ENCODE measurements at places on chromosomes 7 and 10.

DNA sequence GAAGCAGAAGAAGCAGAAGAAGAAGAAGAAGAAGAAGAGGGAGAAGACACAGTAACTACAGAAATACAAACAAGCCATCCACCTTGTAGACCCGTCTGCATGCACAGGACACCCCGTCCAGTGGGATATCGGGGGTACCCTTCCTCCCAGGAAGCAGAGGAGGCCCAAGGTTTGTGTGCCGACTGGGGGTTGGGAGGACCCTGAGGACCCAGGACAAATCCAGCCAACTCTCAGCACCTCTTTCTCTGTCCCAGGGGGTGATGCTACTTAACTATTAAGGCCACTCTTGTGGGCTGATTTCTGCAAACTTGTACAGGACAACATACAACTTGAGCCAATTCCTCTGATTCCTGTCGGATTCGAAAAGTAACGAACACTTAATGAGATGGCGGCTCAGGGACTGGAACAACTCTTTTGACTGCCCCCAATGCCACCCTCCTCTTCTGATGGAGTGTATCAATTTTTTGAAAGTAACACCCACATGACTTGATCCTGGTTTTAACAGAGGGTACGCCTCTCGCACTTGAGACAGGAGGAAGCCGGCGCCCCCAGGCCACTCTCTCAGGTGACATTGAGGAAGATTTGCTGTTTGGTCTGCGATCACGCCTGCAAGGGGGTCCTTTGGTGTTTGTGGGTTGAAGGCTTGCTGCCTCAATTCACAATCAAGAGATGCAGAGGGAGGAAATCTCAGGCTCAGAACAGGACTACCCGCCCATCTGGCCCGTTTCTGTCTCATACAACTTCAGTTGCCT is 192.6 kb downstream of the TNS3 start:
- DNase-seq = no peak

DNA sequence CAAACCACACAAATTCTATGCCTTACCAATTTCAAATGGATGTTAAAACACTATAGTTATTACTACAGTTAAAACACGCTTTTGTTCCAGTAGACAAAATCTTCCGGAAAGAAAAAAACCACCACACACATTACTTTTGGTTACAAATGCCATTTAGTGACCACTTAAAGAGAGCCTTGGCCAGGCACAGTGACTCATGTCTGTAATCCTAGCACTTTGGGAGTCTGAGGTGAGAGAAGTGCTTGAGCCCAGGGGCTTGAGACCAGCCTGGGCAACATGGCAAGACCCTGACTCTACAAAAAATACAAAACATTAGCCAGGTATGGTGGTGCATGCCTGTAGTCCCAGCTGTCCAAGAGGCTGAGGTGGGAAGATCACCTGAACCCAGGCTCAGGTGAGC is 7.2 kb downstream of the TNPO3 start:
- no peak for DNase-seq

DNA sequence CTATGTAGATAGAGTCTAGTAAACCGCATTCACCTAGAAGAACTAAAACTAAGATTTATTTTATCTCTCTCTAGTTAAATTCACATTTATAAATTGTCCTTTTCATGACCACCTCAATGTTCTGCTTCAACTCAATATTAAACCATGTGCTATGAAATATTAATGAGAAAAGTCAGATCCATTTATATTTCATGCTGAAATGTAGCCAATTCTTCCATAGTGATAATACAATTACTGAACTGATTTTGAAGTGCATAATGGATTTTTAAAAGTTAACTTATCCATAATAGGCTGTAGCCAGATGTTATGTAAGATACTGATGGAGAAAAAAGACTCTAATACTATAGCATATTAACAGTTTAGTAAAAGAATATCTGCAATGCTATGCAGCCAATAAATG is 479.7 kb upstream of the PCDH15 start:
- DNase-seq = no peak

DNA sequence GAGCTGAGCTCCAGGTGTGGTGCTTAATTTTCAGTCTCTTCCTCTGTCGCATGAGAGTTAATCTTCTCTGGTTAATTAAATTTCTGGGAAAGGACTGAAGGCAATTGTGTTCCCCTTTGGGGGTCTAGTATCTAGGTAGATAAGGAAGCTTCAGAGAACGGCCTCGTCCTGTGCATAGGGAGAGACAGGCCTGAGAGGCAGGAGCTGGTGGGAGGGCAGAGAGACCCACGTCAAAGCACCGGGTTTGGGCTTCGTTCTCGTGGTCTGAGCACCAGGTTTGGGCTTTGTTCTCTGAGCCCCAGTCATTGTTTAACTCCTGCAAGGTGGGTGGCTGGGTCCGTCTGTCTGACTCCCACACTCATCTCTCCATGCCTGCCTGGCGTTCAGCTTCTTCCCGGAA is 160.8 kb upstream of the PITRM1 start:
- DNase-seq = no peak

GRCh38 chr7:46549347-46549746 is 628.3 kb upstream of the IGFBP3 start:
- no peak for DNase-seq

- no peak for DNase-seq
Observed at GRCh38 chr10:83222300-83222699, 917.0 kb upstream of the GHITM start.

GRCh38 chr10:3036155-3037021 is 31.0 kb upstream of the PFKP start:
- DNase-seq = no peak

DNA sequence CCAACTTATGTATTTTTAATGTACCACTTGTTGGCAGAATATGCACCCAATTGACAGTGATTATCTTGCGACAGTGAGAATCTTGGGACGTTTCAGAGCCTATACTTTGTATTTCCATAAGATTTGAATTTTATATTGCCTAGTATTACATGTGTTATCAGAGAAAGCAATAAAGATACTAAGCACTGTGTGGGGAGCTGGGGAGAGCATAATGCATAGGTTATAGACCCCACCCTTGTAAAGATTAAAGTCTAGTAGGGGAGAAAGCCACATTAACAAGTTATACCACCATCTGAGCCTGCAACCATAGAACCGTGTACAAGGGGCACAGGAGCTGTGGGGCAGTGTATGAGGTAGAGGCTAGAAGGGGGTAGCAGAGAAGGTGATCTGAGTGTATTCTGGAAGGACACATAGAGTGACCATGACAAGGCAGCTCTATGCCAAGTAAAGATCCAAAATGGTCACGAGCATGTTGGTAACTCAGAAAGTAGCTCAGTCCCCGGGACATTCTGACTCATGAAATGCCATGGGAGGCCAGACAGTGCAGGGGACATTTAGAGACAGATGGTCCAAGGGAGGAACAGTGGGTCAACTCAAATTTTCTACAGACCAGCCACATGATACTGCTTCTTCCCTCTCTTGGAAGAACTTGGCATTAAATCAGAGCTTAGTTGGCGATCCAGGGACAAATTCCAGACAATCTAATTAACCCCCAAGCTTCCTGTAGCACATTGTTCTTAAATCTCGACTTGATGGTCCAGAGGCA is 84.5 kb downstream of the ADRA2A start:
- DNase-seq = no peak

GRCh38 chr10:63586043-63586442 is 64.8 kb downstream of the REEP3 start:
- DNase-seq = no peak

DNA sequence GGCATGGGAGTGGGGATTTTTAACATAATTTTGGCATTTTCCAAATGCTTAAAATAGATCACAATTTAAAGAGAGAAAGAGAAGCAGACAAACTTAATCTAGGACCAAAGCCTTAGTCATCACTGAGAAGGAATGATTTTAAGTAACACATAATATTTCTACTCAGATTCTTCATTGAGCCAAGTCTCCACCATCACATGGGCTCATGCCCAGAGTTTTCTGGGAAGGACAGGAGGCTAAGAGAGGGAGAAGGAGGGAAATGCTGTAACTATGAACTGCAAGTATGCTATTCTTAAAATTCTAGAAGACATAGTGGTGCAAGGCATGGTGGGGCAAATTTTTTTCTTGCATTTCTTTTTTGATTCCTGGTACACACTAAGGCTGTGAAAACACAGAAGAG is 23.8 kb upstream of the UBE2D1 start:
- no peak for DNase-seq

DNA sequence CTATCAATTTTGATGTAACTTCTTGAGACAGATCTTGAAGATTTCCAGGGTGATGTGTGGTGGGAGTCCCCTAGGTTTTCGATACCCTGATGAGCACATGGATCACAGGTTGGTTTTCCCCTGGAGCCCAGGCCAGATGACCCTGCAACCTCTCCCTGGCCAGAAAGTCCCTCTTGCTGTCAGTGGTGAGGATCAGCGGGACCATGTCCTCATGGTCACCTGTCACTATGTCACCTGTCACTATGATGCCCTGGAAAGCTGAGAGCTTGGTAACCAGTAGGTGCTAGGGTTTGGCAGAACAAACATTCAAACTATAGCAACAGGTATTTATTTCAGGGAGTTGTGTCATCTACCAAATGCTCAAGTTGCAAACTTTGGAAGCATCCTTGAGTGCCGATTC is 197.9 kb downstream of the ARHGAP12 start:
- no peak for DNase-seq

- peak; percentile 98 for DNase-seq
Observed at GRCh38 chr10:22554461-22555182, 159.8 kb downstream of the PIP4K2A start.

GRCh38 chr7:17058568-17058967 is 176.8 kb upstream of the AGR3 start:
- DNase-seq = no peak

GRCh38 chr7:95365151-95365550 is 31.0 kb downstream of the PON3 start:
- no peak for DNase-seq

- no peak for DNase-seq
Observed at GRCh38 chr10:52451817-52452216, 137.7 kb downstream of the DKK1 start.

DNA sequence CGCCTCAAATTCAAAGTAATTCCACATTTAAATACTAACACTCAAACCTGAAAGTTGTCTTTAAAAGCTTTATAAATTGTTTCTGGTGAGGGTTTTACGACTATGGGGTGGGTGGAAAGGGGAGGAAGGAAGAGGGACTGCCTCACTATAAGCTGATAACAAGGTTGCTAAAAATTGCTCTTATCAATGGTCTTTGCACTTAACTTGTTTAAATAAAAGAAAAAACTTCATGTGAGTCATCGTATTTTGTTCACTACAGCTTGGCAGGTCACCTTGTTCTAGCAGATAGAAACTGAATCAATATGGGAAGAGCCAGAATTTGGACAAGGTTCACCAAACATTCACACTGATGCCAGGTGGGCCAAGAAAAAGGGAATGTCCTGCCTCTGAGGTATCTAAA is 129.2 kb downstream of the TES start:
- DNase-seq = no peak

GRCh38 chr7:44172352-44172751 is 16.9 kb downstream of the GCK start:
- DNase-seq = no peak

DNA sequence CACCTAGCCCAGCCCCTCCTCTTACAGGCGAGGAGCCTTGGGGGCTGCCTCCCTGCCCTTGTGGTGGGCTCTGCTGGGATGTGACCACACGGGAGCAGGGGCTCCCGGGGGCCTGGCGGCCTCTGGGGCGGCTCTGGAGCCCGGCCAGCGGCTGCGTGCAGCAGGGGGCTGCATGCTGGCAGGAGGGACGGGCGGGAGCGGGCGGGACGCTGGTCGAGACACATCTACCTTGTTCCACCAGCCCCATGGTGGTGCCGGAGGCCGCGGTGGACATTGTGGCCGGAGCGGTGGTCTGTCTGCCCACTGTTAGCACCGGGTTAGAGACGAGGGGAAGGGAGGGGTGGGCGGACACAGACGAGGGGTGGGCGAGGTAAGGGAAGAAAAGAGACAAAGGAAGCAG is 38.6 kb downstream of the YKT6 start:
- DNase-seq = no peak

DNA sequence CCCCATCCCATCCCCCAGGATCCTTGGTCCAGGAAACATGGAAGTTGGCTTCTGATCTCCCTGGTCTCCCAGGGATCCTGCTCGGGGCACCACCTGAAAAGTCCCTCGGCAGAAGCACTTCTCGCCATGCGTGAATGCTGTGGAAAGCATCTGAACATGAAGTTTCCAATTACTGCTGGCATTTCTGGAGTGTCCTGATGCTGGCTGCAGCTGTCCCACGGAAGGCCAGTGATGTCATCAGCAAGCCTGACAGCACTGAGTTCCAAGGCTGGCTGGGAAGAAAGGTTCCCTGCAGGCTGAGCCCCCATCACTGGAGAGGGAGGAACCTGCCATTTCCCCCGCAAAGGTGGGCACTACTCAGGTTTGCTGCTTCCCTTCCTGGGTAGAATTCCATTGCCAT is 71.4 kb downstream of the KCNMA1 start:
- peak; percentile 15 for DNase-seq

- DNase-seq = no peak
Observed at GRCh38 chr10:42975005-42975493, 101.8 kb upstream of the RET start.

DNA sequence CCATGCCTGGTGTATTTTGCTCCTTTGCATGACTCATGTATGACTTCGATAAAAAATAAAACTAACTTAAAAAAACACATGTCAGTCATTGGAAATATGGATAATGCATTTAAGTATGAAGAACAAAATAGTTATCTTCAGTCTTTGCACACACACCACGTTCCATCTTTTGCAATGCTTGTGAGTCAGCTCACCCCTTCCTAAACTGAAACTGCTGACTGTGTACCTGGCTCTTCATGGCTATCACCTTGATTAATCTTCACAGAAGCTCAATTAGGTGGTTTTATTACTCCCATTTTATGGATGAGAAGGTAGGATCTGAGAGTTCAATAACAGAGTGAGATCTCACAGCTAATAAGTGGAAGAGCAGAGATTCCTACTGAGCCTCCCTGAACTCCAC is 79.5 kb downstream of the CARD11 start:
- DNase-seq = no peak

- DNase-seq = no peak
Observed at GRCh38 chr7:2689951-2690705, 2.1 kb downstream of the AMZ1 start.

DNA sequence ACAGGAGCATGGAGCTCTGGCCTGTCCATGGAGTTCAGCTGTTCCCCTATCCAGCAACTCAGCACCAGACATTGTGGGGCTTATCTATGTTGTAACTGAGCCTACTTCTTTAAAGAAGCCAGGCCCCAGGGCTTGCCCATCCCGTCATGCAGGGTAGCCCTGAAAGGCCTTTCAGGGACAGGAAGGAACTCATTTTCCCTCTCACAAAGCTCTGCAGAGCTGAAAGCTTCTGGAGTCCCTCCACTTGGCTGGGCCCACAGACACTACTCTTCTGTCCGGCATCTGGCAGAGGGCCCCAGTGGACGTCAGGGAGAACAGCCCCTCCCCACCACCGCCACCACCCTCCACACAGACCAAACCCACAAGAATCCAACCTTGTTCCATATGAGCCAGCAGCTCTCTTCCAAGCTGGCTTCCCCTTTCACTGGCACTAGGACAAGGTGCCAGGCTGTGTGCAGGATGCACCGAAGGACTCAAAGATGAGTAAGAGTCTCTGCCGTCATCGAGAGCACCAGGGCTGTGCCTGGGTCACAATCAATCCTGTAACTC is 33.1 kb downstream of the DENND2A start:
- DNase-seq = peak; percentile 74
